COR-L47 (cell line): ENCODE measurements at places on chromosomes 7 and 10.

- no peak for DNase-seq
Measured at GRCh38 chr10:64785816-64786215, 1264.6 kb downstream of the REEP3 start.

DNA sequence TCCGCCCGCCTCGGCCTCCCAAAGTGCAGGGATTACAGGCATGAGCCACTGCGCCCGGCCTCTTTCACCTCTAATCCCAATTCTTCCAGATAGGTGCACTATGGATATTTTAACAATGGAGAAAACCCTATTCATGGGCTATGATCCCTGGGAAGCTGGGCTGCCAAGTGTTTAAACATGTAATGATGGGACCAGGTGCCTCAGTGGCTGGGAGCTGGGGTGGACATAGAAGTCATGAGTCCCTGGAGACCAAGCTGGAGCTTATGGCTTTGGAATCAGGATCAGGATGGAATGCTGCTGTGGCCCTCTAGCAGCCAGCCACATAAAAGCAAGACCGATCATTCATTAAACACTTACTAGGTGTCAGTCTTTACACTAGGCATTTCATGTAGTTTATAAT, 41.8 kb upstream of the IGFBP3 start:
- DNase-seq: no peak

GRCh38 chr10:77636282-77636966, 1.2 kb downstream of the KCNMA1 start:
- DNase-seq: no peak

- DNase-seq: no peak
Measured at GRCh38 chr10:97279121-97279815, 13.2 kb downstream of the ARHGAP19 start.

DNA sequence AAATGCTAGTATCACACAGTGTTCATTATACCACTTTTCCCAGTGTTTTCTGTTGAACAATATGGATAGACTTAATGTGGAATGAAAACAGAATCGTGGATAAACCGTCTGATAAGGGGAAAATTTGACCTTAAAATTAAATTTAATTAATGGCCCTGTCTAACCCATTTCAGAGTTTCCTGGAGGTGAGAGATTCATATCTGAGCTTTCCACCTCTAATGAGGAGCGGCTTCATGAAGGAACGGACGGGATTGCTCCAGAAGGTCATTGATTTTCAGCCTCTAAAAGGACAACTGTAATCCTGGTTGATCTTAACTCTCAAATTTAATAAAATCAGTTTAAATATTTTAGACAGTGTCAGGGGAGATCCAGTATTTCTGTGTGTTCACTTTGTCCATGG, 874.9 kb downstream of the GRID1 start:
- no peak for DNase-seq

DNA sequence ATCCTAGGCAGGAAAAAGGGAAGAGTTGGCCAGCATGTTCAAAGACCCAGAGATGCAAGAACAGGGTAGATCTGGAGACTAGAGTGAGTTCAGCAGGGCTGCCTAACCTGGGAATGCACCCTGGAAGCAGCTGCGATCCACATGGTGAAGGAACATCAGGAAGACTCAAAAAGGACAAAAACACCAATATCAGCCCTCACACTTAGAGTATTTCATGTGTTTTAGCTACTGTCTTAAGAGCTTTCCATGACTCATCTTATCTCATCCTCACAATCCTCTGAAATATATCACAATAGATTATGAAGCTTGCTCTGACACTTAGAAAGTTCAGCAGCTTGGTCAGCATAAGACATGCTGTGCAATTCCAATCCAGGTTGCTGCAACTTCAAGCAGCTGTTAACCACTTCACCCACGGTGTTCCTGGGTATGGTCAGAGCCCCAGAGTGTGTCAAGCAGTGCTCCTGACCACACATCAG, 380.9 kb downstream of the PARD3 start:
- DNase-seq: no peak

DNA sequence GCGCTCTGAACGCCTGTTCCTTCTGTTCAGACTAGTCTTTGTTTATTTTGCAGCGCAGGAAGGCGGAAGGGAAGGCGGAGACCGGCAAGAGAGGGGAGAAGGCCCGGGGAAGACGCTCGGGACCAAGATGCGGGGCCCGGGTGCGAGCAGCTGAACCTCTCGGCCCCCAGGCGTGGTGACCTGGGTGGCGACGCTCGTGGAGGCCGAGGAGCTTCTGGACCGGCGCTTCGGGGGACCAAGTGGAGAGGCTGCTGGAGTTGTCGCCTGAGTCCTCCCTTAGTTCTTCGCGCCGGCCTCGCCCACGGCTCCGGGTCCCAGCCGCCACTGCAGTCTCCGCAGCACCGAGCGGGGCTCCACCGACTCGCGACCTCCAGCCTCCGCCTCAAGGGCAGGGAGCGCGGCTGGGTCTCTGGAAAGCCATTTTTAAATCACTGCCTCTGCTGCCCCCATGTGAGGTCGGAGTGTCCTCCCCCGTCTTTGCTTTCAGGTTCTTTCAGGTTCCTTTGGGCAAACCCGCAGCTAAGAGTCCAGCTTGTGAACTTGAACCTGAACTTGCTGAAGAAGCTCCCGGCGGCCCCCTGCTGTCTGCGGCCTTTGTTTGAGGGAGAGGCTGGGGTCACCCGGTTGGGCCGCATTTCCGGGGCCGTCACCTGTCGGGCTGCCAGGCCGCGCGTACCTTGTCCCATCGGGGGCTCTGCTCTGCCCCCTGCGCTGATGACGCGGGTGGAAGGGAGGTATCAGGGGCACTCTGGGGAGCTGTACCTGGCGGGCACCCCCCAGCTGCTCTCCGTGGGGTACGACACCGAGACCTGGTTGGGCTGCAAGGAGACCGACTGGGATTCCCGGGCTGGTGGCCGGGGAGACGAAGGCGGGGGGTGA, 136.0 kb downstream of the KIF20B start:
- DNase-seq: no peak

GRCh38 chr7:42253316-42253715, 16.3 kb upstream of the GLI3 start:
- DNase-seq: no peak

DNA sequence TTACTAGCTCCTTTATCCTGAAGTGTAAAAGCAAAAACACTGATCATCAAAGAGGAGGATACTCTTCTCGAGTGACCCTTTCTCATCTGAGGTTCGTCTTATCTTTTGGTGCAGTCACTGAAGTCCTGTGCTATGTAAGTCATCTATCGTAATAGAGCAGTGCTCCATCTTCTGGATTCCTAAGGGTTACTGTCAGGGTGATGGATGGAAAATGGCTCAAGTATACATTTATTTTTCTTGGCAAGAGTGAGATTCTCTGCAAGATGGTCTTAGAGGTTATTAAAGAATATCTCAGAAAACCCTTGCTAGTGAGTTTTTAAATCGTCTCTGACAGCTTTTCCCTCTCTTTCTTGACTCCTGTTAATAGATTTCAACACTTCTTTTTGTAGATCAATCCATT, 12.4 kb downstream of the PRKG1 start:
- no peak for DNase-seq

DNA sequence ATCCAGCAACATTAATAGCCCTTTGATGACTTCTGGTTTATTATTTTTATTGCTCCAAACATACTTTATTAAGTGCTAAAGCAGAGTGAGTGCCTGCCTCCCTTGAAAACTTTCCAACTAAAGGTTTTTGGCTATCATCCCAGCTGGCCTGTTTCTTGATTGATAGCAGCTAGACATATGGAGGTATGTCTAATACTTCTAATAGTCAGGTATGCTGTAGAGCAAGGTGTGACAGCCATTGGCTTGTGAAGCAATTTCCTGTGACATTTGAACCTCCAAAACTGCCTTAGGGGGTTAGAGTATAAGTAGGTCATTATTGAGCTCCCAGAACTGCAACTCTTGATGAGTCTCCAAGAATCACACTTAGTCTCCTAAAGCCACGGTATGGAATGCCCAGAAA, 55.8 kb downstream of the LOXL4 start:
- DNase-seq: no peak

- no peak for DNase-seq
Measured at GRCh38 chr7:115505136-115505535, 525.4 kb downstream of the TFEC start.

DNA sequence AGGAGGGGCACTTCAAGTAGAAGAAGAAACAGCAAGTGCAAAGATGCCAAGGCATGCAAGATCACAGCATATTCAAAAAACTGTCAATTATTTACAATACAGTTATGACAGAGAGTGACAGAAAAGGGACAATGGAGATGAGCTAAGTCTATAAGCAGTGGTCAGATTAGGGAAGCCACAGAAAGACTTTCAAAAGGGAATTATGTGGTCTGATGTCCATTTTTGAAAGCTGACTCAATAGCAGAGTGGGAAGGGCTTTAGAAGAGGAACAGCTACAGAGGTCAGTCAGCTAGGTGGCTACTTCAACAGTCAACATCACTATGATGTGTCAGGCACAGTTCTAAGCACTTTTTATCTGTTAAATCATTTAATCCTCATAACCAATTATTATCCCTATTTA, 45.2 kb upstream of the SPOCK2 start:
- DNase-seq: no peak

GRCh38 chr7:652881-653280, 73.6 kb upstream of the DNAAF5 start:
- no peak for DNase-seq

- DNase-seq: no peak
Measured at GRCh38 chr10:102540023-102540422, 36.3 kb downstream of the SUFU start.

DNA sequence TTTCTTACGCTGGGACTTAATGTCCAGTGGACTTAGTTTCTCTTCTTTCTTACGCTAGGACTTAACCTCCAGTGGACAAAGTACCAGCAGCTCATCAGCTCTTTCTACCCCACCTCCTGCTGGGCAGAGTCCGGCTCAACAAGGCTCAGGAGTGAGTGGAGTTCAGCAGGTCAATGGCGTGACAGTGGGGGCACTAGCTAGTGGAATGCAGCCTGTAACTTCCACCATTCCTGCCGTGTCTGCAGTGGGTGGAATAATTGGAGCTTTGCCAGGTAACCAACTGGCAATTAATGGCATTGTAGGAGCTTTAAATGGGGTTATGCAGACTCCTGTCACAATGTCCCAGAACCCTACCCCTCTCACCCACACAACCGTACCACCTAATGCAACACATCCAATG, 199.7 kb downstream of the MLLT10 start:
- no peak for DNase-seq

DNA sequence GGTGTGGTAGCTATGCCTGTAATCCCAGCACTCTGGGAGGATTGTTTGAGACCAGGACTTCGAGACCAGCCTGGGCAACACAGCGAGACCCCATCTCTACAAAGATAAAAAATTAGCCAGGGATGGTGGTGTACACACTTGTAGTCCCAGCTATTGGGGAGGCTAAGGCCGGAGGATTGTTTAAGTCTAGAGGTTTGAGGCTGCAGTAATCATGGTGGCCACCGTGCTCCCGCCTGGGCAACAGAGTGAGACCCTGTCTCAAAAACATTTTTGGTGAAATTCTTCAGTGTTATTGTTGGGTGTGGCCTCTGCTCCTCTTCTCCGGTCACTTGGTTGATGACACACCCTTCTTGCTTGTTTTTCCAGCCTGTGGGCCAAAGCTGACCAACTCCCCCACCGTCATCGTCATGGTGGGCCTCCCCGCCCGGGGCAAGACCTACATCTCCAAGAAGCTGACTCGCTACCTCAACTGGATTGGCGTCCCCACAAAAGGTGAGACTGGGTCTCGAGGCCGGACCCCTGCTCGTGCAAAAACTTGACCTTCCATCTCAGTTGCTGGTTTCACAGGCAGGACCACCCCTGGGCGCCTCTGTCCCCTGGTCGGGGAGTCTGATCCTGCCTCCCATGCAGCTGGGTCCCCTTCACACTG, 10.6 kb downstream of the PFKFB3 start:
- no peak for DNase-seq
